ENCODE measurements at places on chromosomes 7 and 10.
A peak's percentile ranks its signal among the peaks of the same experiment; 100 is the strongest.

DNA sequence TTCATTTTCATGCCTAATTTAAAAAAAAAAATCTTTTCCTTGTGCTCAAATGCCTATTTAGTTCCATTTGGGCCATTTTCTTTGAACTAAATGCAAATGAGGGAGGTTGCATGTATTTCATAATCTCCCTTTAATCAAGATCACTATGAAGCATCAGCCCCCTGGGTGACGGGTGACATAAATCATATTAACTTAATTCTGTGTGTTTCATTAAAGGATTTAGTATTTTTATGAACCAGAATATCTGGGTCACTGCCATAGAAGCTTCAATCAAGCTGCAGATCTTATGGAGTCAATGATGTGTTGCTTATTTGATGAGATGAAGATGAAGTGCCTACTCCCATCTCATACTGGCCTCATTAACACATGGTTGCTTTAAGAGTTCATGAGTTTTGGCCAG lies 301.9 kb upstream of the PRKCQ start:
- H3K4me1 ChIP-seq, result peaks cover 8% of the 10 kb centered on the region
- H3K36me3 ChIP-seq, result no peaks in the 10 kb centered on the region
- H3K27me3 ChIP-seq, result no peaks in the 10 kb centered on the region
- no peak overlapping the region for H3K4me3 ChIP-seq
- H3K27ac ChIP-seq, result no peak overlapping the region

GRCh38 chr7:149753375-149754233 lies 19.8 kb downstream of the ZNF467 start:
- no peak overlapping the region for H3K27ac ChIP-seq
- no peaks in the 10 kb centered on the region for H3K27me3 ChIP-seq
- no peaks in the 10 kb centered on the region for H3K36me3 ChIP-seq
- no peaks in the 10 kb centered on the region for H3K4me1 ChIP-seq
- H3K4me3 ChIP-seq, result no peak overlapping the region
- DNase-seq, result no peak

DNA sequence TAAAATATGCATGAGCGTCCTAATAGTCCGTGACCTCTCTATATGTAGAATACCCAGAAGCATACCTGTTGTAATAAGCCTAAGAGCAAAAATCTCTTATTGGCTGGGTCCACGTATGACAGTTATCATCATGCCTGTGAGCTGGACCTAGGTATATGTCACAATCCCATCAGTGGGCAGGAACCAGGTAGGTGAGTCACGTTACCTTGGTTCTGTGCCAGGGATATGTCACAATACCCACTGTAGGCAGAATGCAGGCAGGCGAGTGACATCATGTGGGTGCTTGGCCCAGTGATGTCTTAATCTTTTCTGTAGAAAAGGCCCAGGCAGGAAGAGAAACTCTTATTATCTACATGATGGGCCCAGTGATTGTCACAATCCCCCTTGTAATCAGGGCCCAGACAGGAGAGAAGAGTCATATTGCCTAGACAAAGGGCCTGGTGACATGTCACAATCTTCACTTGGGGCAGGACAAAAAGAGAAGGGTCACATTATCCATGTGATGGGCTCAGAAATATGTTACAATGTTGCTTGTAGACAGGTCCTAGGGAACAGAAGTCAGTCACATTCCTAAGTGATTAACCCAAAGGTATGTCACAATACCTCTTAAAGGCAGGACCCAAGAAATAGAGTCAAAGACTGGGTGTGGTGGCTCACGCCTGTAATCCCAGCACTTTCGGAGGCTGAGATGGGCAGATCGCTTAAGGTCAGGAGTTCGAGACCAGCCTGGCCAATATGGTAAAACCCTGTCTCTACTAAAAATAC lies 12.9 kb upstream of the ZNF736 start:
- H3K27ac ChIP-seq, result no peak overlapping the region
- H3K4me1 ChIP-seq, result no peaks in the 10 kb centered on the region
- H3K27me3 ChIP-seq, result peaks cover 2% of the 10 kb centered on the region
- H3K36me3 ChIP-seq, result no peaks in the 10 kb centered on the region
- H3K4me3 ChIP-seq, result no peak overlapping the region

- no peaks in the 10 kb centered on the region for H3K36me3 ChIP-seq
- peaks cover 9% of the 10 kb centered on the region for H3K4me1 ChIP-seq
- peak overlapping the region; percentile 63 for H3K4me3 ChIP-seq
- DNase-seq, result no peak
Measured at GRCh38 chr7:149774237-149775175, 1.1 kb upstream of the ZNF467 start.

DNA sequence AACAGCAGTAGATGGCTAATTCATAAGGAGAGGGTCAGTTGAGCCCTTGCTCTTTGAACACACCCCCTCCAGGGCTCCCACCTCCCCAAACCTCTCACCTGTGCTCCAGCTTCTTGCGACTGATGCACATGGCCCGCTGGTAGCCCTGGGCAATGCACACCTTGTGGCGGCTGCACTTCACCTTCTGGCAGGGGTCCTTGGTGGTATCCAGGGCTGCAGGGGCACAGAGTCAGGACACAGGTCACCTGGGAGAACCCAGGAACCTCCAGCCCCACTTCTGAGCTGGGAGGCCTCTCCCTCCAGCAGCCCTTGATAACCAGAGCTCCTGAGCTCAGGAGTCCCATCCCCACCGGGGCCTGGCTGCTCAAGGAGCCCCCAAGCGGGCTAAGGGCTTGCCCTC lies 16.3 kb downstream of the SPOCK2 start:
- DNase-seq, result no peak
- no peak overlapping the region for H3K4me3 ChIP-seq
- H3K4me1 ChIP-seq, result peaks cover 32% of the 10 kb centered on the region
- peaks cover 15% of the 10 kb centered on the region for H3K36me3 ChIP-seq
- no peak overlapping the region for H3K27ac ChIP-seq

DNA sequence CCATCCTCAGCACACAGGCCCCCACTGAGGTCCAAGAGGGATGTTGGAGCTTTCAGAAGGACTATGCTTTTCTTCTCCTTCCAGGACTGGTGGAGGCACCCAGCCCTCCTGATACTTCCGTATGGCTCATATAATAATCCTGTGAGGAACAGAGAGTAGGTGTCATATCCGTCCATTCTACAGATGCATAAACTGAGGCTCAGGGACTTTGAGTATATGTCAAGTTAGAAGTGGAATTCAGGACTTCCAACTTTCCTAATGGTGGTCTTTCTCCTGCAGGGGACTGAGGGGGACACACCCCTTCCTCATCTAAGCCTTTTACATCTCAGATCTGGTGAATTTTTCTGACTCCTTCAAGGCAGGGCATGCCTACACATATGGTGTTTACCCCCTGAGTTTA lies 153.7 kb downstream of the RPS24 start:
- no peak overlapping the region for H3K4me3 ChIP-seq
- DNase-seq, result no peak
- no peaks in the 10 kb centered on the region for H3K36me3 ChIP-seq
